Cerebellum (tissue), 4 donors: ENCODE measurements at places on chromosomes 3 and 15. TPM values are rescaled to one million over a fixed set of nuclear protein-coding genes. Genes with fewer than 3 reads are reported as not detected.

GRCh38 chr15:71813723-71814470 lies 3.5 kb downstream of the NR2E3 start:
- no peak for DNase-seq

LRRC57 gene
- 20.2 TPM for total RNA-seq

DNA sequence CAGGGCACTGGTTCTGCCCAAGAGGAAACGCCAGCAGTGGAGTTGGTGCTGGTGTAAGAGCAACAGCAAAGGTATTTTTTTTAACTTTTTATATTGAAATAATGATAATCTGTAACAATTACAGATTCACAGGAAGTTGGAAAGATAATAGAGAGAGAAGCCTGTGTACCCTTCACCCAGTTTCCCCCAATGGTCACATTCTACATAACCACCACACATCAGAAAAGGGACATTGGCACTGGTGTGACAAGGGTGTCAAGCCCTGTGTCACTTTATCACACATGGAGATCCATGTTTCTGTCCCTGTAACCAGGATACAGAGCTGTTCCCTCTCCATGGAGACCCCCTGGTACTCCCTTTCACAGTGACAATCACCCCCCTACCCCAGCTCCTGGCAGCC lies 9.1 kb upstream of the PLXNA1 start:
- no peak for DNase-seq

GRCh38 chr3:13378155-13378554 lies 42.0 kb downstream of the NUP210 start:
- no peak for DNase-seq

C3orf70 gene
- 28.4 TPM for total RNA-seq

DNA sequence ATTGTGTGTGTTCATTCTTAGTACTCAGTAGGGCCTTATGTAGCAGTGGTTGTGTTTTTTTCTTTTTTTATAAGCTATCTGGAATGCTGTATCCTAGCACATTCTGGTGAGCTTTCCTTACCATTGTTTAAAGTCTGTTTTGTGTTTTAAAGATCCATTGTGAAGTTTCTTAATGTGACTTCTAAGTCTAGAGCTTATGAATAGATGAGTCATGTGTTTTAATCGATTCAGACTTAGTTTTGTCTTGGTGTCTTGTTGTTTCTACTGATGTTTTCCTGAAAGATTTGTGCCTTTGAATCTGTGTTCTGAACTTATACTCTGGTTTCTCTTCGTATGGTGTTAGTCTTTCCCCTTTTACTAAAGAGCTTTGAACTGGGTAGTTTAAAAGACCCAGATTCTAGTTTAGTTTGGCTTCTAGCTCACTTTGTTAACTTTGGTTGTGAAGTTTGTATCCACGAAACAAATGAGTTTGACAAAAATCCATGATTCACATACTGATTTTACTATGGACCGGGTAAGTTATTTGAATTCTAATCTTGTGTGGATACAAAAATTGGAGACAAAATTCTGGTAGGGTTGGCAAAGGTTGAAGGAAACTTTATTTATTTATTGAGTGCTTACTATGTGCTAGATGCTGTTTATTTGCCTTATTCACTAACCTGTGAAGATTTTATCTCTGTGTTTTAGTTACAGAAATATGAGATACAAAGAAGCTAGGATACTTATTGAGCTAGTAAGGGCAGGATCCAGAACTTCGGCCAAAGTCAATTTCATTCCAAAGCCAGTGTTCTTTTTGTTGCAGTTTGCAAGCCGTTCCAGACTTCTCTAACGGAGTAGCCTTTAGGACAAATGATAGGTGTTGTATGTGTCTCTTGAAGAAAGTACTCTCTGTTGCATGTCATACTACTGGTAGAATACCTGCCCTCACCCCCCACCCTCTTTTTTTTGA lies 24.8 kb downstream of the AKAP13 start:
- no peak for DNase-seq

- DNase-seq: no peak
Measured at GRCh38 chr3:123778991-123779622, 105.0 kb downstream of the MYLK start.

GRCh38 chr3:158217992-158218391 lies 108.1 kb downstream of the RSRC1 start:
- DNase-seq: no peak

PCSK6 gene
- total RNA-seq: 23.0 TPM

C3orf49 gene
- not detected for total RNA-seq

KBTBD13 gene
- not detected for total RNA-seq

GCNT3 gene
- 0.18 TPM for total RNA-seq

ECE2 gene
- total RNA-seq: 10.1 TPM

GRCh38 chr15:26759986-26760385 lies 12.9 kb downstream of the GABRB3 start:
- no peak for DNase-seq

DNA sequence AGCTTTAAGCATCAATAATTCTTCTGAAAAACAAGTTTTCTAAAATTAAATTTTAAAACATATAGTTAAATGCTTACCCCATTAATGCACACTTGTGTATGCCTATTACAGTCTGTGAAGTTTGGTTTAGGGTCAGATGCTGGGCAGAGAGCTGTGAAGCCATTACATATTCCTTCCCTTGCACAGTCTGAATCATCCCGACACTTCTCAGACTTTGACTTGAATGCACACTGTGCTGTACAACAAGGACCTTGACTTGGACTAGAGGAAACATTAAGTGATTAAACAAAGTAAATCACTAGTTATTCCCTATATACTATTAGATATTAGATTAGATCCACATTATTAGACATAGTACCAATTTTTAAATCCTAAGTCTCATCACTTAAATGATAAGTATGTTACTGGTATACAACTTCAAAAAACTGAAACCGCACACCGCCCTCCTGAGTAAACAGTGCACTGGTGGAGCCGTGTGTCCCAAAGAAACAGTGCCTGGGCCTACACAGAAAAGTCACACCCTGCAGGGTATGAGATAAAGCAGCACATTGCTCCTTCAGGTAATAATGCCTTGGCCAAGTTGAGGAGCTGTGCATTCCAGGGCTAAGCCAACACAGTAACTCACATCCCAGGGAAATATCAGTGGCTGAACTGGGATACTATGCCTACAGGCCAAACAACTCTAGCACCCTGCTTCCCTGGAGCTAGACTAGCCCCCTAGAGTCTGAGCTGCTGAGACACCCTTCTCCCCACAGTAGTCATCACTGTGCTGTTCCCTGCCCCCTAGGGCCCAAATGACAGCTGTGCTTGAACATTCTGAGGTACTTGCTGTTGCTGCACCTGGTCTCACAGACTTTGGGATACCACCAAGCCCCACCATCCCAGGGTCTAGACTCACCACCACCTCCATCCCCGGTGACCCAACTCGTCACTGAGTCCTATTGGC lies 137.5 kb downstream of the ADAM10 start:
- no peak for DNase-seq

TTLL13 gene
- 0.36 TPM for total RNA-seq

- DNase-seq: peak; percentile 21
Measured at GRCh38 chr15:40927495-40927872, 1.7 kb upstream of the DLL4 start.
